ENCODE measurements at places on chromosomes 13 and 19.
A peak's percentile ranks its signal among the peaks of the same experiment; 100 is the strongest.

DNA sequence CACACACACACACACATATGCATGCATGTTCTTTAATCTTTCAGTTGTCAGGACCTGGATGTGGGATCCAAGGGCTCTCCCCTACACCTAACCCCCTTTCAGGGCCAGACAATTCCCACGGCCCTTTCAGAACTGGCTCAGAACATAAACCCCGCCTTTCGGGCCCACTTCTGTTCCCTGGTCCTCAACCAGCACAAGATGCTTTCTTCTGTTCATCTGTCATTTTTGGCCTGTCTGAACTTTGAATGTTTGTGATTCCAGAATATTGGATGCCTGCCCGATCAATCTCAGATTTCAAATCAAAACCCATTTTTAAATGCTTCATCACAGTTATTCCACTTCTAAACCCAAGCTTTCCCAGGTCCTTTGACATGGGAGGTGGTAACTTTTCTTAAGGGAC, 167.3 kb downstream of the USP12 start:
- DNase-seq = no peak

DNA sequence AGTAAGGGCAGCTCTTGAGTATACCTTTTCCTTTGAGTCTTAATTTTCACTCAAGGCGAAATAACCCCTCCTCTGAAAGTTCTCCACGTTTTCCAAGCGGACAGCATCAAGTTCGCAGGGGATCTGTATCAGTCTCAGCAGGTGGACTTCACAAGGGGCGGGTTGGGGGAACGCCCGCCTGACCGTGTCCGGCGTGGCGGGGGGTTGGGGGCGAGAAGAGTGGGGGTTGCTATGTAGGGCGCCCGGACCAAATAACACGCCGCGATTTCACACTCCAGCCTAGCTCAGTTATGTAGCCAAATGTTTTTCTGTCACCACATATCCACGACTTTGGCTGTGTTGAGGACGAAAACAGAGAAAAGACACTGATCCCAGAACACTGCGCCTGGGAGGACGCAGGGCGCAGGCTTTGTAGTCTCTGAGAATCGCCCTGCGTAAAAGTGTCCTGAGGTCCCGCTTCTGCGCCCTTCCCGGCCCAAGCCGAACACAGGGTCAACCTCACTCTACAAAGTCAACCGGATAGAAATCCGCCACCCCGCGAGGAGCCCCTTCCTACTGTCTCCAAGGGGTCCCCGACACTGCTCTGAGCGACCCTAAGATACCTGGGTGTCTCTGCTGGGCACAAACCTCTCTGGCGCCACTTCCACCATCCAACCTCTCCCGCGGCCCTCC, 524 bp downstream of the RUBCNL start:
- DNase-seq = no peak

DNA sequence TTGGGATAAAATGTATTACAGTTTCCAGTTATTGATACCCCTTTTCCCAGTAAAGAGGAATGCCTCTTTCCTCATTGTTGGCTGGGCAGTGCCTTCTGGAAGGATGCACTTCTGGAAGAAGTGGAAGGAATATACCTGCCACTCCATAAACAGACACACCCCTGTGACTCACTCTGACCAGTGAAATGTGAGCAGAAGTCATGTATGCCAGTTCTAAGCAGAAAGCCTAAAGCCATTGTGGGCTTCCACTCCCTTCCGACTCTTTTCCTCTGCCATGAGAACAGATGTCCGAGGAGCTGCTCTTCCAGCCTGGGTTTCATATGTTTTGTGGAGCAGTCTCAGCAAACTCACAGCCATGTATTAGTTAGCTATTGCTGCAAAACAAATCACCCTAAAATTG, 166.1 kb upstream of the SERP2 start:
- DNase-seq = no peak

DNA sequence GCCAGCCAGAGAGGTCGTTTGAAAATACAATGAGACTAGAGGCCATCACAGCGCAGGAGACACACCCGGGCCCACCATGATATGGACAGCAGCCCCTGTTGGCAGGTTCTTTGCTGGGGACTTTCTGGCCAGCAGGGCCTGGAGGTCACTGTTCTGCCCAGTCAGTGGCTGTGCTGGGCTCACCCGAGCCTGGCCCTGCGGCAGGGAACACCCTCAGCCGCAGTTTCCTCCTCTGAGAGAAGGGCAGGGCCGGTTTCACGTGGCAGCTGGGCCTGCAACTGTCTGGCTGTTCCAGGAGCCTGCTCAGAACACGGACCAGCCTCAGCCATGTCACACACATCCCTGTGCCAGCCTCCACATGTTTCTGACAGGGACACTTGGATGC, 39.4 kb downstream of the ADPRHL1 start:
- DNase-seq = no peak

- no peak for DNase-seq
These were observed 345.7 kb downstream of the MTUS2 start for GRCh38 chr13:29165840-29166239.

DNA sequence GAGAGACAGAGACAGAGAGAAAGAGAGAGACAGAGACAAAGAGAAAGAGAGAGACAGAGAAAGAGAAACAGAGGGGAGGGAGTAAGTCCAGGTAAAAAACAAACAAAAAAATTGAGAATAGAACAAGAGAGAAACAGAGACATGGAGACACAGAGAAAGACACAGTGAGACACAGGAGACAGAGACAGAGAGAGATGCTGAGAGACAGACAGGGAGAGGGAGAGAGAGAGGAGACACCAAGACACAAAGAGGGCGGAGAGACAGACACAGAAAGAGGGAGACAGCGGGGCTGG, 5.8 kb upstream of the PROZ start:
- DNase-seq = no peak

DNA sequence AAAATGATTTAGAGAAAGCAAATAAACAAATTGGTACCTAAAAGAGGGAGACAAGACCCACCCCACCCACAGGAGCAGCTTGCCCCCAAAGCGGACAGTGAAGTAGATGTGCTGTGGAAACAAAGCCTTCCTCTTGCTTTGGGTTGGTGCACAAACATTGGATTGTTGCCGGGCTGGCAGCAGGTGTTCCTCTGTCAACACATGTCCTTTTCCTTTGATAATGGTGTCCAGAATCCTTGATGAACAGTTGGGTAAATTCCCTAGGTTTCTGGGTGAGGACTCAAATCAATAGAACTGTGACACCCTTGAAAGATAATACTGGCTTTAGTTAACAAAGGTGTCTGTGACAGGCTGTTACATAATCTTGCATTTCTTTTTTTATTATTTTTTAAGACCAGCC, 311.8 kb downstream of the SPRY2 start:
- DNase-seq = no peak

- no peak for DNase-seq
These were observed 404.5 kb downstream of the KCTD12 start for GRCh38 chr13:76481738-76482137.

GRCh38 chr13:67481445-67481844, 251.3 kb upstream of the PCDH9 start:
- DNase-seq = no peak

DNA sequence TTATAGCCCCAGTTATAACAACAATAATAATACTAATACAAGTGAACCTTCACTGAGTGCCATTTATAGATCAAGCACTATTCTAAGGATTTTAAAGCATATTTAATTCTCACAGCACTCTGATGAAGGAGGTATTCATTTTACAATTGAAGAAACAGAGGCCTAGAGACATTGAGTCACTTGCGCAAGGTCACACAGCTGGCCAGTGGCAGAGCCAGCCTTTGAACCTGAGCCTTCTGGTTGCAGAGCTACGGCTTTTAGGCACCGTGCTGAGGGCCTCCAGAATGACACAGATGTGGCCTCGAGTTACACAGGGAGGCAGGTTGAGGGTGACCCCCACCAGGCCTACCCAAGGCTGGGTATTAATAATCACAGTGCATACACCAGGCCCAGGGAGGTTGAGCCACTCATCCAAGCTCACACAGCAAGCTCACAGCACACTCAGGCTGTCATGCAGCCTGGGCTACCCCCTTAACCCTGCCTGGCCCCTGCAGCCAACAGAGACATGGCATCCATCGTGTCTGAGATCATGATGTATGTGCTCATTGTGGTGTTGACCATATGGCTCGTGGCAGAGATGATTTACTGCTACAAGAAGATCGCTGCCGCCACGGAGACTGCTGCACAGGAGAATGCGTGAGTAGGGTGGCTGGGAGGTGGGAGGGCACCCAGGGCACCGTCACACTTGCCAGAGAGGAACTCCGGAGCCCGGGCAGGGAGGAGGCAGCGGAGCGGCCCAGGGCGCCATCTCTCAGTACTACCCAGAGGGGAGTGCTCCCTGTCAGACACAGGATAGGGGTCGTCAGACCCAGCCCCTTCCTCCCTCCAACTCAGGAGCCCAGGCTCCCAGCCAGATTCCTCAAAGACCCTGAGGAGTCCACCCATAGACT, 2.7 kb upstream of the HPN start:
- no peak for DNase-seq

DNA sequence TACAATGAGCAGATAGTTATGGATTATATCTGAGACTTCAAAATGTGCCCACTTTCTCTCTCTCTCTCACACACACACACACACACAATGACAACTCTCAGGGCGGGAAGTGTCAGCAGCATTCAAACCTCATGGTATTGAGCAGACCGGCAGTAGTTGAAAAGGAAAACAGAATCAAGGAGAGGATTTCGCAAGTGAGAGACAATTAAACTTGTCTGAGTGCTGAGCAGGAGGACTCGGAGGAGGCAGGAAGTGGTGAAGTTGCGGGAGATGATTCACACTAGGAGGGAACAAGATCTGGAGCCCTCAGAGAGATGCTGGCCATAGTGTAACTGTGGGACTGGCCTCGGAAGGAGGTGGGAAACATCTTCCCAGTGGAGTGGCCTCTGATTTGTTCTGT, 353.1 kb downstream of the EFNB2 start:
- peak; percentile 40 for DNase-seq

- DNase-seq = no peak
These were observed 145.6 kb upstream of the GJB6 start for GRCh38 chr13:20377720-20378119.

GRCh38 chr13:51786425-51787265, 17.3 kb downstream of the DHRS12 start:
- no peak for DNase-seq

- no peak for DNase-seq
These were observed 12.5 kb downstream of the PTPRH start for GRCh38 chr19:55196803-55197202.

GRCh38 chr13:64000321-64000720, 2584.7 kb upstream of the PCDH20 start:
- DNase-seq = no peak
